Stimulated activated CD4-positive, alpha-beta T cell treated with anti-CD3 and anti-CD28 coated beads, Interleukin-12 subunit alpha, Interleukin-12 subunit beta, amount 100 ng/mL, for 4 hours (primary cell): ENCODE measurements at places on chromosomes 12 and 14.

GRCh38 chr12:52524898-52525591, 4.9 kb upstream of the KRT5 start:
- no peak for DNase-seq

- DNase-seq = no peak
Measured at GRCh38 chr14:30525833-30526232, 33.1 kb upstream of the G2E3 start.

GRCh38 chr12:106058256-106059182, 80.2 kb downstream of the NUAK1 start:
- DNase-seq = no peak

- no peak for DNase-seq
Measured at GRCh38 chr12:91871751-91872150, 273.9 kb downstream of the BTG1 start.

- DNase-seq = no peak
Measured at GRCh38 chr12:78306236-78306635, 475.5 kb downstream of the NAV3 start.

GRCh38 chr12:89351489-89352241, 636 bp downstream of the DUSP6 start:
- DNase-seq = peak; percentile 39

DNA sequence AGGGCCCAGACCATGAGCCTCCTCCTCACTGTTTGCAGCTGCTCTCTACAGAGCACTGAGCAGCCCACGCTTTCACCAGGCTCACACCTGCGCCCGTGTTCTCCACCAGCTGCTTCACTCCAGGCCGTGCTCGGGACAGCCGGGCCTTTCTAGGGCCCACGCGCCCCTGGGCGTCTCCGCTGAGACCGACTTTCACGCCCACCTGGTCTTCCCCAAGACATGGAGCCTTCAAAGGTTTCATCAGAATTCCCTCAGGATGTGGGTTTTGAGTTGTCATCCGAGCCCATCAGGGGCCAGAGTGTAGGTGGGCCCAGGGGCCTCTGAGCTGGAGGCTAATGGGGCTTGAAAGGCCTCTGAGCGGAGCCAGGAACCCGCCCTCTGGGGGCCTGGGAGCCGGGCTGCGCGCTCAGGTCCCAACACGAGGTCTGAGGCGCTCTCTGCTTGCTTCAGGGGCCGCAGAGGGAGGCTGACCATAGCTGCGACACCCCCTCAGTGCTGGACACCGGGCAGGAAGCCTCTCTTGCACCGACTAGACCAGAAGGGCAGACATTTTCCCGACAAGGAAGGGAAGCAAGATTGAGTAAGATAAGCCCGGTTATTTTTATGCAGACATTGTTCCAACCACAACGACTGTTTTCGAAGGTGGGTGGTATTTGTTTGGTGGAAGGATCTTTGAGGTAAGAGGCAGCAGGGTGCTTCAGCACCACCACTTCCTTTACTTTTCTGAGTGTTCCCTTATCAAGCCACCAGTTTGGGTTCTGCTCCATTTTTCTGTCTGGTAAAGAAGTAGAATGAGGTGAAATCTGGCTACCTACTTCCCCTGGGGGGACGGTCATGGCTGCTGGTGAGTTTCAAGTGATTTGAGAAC, 125.0 kb upstream of the FUT8 start:
- peak; percentile 49 for DNase-seq

DNA sequence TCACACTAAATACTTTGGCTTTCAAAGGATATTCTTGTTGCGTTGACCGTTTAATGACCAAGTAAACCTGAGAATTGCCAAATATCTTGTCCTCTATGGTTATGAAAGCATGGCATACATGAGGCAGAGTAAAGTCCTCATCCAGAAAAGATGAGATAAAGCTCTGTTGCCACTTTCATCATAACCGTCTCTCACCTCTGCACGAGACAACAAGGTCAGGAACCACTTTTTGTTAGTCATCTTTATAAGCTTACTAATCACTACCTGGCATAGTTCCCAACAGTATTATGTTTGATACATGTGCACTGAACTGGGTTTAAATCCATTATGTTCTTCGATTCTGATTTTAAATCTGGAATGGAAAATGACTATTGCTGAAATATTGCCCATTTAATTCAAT, 31.3 kb downstream of the PTPRB start:
- DNase-seq = no peak

DNA sequence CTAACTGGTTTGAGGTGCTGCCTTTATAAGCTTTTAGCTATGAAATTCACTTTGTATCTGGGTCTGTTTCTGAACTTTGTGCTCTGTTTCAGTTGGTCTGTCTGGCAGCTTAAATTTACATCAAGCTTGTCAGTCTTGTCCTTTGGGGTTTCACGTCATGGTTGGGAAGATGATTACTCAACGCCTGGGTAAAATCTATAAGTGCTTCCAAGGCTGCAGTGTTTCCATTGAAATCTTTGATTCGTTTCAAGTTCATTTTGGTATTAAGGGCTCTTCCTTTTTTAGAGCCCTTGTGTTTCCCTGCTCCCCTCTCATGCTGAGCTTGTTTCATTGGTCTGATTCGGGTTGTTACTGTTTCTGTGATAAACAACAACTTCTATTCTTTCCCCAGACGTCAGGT, 58.2 kb downstream of the FBXW8 start:
- no peak for DNase-seq

- no peak for DNase-seq
Measured at GRCh38 chr12:1924996-1925683, 6.7 kb upstream of the CACNA2D4 start.

DNA sequence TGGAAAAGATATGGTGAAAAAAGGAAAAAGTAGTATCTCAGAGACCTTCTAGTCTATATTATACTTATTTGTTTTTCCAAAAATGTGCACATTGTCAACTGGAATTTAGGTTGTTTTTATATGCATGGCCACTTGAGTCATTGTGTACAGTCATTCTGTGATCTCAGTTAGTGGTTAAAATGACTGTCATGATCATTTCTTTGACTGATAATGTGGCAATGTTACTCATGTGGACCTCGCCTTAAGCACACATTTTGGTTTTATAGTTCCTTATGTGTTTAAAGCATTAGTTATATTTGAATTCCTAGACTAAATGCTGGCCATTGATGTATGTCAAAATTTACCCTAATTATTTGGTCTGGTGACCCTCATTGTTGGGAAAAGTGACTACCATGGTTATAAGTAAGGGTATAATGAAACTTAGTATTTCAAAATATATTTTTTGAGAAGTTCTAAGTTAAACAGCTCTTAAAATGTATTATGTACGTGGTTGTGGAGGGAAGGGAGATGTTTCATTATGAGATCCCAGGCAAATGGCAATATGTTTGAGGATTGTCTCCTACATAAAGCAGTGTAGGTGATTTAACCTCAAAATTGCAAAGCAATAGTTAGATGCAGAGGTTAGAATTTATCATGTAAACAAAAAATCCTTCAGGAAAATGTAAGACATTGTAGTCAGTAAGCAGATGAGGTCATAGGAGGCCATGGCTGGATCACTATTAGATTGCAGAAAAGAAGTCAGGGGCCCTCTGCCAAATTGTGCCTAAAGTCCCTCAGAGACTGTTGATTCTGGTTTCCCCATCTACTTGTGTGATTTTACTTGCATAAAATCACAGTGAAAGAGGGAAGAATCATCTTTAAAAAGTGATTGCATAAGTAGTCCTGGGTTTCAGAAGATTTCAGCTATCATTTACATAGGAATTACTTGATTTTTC, 17.5 kb downstream of the PNMA1 start:
- DNase-seq = no peak

- peak; percentile 9 for DNase-seq
Measured at GRCh38 chr12:24902511-24903328, 46.2 kb downstream of the BCAT1 start.

DNA sequence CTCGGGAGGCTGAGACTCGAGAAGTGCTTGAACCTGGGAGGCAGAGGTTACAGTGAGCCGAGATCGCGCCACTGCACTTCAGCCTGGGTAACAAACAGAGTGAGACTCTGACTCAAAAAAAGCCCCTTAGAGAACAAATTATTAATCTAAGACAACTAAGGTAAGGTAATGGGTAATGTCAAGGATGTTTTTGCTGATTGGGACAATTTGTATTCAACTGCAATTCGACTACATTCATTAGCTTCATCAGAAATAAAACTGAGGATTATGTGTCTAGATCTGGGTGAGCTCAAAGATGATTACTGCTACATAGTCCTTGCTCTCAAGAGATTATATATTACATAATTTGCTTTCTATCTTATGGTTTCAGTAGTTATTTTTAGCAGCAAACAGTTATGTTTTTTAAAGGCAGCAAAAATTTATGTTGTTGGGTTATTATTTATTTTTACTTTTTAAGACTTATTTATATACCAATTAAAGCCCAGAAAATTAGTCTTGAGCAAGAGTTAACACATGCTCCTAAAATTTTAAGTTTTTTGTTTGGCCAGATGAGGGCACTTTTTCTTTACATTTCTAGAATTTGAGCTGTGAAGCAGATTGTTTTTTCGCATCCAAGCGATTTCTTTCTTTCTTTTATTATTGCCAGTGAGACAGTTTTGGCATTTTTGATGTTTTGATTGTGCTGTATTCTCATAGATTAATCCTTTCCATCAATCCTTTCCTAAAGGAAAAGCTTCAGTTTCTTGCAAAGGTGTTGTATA, 52.3 kb downstream of the PLEKHA5 start:
- DNase-seq = no peak

GRCh38 chr12:63753743-63754142, 26.0 kb upstream of the RXYLT1 start:
- no peak for DNase-seq

GRCh38 chr12:54036620-54037359, 3.9 kb downstream of the HOXC5 start:
- DNase-seq = no peak

DNA sequence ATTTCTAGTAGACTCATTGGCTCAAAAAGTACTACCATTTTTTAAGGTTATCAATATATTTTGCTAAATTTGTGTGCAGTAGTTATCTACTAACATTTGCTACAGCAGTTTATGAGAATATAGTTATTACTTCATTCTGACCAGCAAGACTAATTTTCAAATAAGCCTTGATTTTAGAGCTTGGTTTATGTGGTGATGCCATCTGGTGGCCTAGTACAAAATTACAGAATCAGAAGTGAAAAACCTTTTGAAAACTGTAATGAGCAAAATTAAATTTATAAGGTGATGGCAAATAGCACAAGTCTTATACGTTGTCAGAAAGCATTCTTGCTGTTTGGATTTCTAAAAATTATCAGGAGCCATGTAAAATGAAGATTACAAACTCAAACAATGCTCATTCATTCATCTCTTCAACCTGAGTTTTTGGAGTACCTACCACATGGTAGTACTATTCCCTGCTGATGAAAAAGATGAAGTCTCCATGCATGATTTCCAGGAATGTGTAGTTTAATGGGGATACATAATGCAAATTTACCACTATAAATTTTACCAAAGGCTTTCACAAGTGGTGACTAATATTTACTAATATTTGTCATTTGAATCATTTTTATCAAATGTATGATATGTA, 51.0 kb downstream of the MAGOHB start:
- DNase-seq = no peak

GRCh38 chr12:102948941-102949352, 8.5 kb upstream of the ASCL1 start:
- DNase-seq = peak; percentile 52

DNA sequence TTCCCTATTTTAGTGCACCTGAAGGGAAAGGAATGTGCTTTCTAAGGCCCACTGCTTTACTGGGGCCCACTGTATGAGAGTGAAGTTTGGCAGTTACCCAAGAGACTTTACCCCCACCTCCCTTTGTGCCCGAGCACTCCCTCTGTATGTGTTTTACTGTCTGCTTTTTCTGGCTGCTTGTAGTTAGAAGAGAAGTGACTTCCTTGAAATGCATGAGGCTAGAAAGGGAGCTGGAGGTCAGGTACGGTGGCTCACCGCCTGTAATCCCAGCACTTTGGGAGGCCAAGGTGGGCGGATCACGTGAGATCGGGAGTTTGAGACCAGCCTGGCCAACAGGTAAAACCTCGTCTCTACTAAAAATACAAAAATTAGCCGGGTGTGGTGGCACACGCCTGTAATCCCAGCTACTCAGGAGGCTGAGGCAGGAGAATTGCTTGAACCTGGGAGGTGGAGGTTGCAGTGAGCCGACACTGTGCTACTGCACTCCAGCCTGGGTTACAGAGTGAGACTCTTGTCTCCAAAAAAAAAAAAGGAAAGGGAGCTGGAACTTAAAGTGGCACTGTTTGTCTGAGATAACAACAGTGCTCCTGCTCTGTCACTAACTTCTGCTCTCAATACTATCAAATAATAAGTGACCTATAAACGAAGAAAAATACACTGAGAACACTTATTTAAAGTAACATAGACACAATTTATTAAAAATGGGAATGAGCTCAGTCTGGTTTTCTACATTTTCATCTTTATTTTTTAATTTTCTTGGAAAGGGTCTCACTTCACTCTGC, 5.8 kb downstream of the TRIP11 start:
- DNase-seq = no peak

DNA sequence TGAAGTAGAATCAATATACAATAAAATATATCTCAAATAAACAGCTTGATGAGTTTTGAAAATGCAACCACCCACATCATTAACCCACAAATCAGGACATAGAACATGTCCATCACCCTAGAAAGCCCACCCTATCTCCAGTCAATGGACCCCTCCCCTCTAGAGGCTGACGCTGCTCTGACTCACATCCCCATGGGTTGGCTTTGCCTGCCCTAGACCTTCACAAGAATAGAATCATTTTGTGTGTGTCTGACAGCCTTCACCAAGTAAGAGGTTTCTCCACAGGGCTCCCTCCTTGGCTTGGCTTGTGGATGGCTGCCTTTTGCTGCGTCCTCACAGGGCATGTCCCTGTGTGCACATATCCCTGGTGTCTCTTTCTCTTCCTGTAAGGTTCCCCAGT, 250.2 kb upstream of the RTL1 start:
- no peak for DNase-seq
